Iris pigment epithelial cell (primary cell): ENCODE measurements at places on chromosomes 3 and 15.
A peak's percentile ranks its signal among the peaks of the same experiment; 100 is the strongest.

DNA sequence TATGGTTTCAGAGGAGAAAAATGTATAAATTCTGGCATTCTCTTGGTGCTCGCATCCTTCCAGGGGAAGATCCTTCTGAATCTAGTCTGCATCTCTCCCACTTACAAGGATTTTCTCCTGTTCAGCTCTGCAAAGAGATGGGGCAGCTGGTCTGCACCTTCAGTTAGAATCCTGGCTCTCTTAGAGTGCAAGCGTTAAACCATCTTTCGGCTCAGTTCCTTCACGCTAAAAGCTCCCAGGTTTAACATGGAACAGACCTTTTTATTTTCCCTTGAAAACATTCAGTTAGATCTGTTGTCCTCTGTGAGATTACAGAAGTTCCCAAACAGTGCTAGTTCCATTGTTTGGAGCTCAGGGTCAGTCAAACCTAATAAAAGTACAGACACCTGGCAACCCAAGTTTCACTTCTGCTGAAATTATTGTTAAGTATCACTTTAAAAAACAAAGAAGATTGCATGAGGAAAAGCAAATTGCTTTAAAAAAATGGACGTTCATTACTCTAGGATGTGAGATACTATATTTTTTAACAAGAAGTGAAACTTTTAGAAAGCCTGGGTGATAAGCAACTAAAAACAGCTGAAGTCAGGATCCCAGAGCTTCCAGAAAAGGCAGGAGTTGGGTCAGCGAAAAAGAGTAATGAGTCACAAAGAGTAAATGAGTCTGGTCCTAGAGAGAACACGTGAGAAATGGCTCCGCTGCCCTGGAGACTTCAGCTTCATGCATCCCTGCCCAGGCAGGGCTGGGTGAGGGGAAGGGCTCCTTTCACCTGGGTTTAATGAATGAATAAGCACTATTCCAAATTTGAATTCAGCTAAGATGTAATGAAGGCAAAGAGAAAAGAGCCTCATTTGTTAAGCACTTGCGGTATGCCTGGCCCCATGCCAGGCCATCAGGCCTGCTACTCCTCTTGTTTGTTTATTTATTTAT, 63.3 kb downstream of the ABTB1 start:
- peak; percentile 83 for DNase-seq

DNA sequence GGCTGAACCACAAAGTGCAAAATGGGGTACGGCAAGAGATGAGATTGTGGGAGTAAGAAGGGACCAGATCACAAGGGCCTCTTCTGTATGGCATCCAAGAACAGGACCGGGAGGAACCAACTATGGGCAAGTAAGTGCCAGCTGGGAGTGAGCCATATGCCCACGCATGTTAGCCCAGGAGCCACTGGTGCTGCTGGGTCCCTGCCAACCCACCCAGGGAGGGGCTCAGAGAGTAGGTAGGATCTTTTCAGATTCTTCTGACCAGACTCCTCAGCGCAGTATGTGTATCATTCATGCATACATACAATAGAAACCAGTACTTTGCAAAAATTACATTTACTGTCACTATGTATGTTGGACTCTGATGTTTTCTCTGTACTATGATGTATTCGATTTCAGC, 54.0 kb downstream of the RAB11A start:
- DNase-seq = no peak

- peak; percentile 93 for DNase-seq
These were observed 418.2 kb upstream of the NAALADL2 start for GRCh38 chr3:174440741-174441587.

DNA sequence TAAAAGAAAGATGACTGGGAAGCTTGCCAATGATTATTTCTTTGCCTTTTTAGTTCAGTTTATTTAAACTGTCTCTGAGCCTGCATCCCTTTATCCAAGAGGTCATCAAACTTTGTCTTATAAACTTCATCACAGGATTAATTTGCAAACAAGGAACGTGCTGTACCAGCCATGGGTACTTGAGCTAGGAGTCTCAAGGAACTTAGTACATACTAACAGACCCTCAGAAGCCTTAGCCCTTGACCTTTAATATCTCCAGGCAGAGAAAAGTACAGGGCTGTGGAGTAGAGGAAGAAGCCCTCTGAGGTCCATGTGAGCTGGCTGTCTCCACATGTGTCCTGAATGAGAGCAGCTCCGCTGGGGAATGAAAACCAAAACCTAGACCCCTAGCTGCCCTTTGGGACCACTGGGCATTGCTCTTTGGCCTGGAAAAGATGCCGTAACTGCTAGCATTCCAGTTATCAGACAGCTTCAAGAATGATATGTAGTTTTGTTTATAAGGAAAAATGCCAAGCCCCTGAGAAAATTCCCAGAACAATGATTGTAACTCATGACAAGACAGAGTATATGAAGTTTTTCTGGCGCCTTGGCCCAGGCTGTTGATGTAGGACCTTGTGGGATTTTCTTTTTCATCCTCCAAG, 92.1 kb downstream of the ASB7 start:
- DNase-seq = peak; percentile 17

DNA sequence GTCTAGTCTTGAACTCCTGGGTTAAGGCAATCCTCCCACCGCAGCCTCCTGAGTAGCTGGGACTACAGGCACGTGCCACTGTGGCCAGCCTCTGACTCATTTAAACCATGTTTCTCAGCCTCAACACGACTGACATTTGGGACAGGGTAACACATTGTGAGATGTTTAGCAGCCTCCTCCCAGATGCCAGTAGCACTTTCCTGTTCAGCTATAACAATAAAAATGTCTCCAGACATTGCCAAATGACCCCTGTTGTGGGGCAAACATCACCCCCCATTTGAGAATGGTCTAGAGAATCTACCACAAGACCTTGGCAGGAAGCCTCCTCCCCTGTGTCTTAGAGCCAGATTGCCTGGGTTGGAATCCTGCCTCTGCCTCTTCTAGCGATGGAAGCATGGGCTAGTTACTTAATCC, 8.4 kb downstream of the TMEM40 start:
- peak; percentile 73 for DNase-seq

DNA sequence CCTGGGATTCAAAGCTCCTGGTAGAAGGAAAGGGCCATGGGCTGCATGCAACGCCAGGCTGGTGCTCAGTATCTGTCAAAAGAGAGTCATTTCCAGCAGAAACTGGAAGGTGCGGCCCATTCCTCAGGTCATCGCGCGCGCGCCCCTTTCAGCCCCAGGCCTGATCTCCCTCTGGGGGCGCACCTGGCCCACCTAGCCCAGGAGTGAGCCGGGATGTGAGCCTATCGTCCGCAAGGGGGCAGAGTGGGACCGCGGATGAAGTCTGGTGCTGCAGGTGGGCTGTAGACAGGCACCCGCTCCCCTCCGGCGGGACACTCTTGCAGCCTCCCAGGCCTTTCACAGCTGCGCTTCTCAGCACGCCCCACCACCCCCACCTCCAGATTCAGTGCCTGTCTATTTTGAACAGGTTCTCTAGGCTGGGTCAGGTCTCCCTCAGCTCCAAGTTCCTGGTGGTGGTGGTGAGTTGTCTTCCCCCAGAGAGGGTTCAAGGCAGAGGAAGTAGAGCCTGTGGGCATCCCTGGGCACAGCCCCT, 5.8 kb upstream of the RPL29 start:
- DNase-seq = peak; percentile 38

DNA sequence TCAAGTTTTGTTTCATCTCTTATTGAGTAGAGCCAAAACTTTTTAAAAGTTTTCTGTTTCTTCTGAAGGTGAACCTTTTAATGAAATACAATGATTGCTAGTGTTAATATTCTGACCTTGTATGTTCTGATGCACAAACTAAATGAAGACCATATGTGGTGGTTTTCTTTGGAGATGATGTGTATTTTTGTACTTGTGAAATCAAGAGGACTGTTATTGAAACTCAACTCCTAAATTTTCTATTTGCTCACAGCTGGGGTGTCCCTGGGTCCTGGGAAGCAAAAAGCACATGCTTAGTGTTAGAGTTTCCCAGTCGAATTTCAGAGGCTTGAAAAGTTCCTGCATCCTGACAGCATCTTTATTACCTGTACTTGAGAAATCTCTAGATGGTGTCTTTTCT, 1185.8 kb upstream of the ALCAM start:
- DNase-seq = no peak

GRCh38 chr15:41756198-41756597, 18.1 kb upstream of the MAPKBP1 start:
- DNase-seq = no peak

- DNase-seq = no peak
These were observed 28.5 kb upstream of the POLG start for GRCh38 chr15:89363133-89363532.

DNA sequence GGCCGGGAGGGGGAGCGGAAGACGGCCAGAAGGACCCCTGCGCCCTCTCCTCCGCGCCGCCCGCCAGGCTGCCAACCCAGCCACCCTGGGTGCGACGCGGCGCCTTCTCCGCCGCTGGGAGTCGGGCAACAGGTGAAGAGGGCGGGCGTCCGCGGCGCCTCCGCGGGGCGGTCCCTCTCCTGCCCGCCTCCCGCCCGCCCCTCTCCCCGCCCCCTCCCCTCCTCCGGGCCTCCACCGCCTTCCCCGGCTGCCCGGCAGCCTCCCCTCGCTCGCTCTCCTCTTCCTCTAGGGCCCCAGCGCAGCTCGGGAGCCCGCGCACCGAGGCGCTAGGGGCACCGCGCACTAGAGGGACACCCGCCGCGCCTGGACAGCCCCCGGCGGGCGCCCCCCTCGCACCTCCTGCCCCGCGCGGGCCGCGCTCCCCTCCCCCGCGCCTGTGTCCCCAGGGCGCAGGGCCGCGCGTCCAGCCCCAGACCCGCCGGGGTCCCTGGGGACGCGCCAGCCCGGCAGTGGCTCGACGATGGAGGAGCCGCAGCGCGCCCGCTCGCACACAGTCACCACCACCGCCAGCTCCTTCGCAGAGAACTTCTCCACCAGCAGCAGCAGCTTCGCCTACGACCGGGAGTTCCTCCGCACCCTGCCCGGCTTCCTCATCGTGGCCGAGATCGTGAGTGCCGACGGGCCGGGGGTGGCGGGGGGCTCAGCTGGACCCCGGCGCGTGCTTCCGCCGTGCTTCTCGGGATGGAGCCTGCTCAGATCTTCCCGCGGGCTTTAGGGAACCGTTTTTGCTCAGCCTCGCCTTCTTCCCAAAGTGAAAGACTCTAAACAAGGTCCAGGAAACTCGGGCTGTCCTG, at the start of gene CMTM8:
Gene CMTM8 (plus strand): TSS at position 228 of the 854 bp plus-strand sequence. CDS start 293 bp downstream, at position 521.
- peak; percentile 55 for DNase-seq

DNA sequence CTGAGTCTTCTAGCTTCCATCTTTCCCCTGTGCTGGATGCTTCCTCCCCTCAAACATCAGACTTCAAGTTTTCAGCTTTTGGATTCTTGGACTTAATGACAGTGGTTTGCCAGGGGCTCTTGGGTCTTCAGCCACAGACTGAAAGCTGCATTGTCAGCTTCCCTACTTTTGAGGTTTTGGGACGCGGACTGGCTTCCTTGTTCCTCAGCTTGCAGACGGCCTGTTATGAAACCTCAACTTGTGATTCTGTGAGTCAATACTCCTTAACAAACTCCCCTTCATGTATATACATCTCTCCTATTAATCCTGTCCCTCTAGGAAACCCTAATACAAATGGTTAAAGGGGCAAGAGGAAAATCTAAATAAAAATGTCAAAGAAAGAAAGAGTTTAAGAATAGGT, 100.1 kb downstream of the ABI3BP start:
- peak; percentile 31 for DNase-seq

DNA sequence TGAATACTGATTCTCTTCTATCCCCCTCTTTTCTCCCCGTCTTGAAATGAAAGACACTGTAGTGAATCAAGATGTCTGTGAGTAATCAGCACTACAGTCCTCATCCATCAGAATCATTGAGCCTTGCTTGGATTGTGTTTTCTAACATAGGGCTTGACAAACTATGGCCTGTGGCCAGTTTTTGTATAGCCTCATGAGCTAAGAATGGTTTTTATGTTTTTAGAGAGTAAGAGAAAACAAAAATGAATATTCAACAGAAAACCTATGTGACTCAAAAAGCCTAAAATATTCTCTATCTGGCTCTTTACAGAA, 55.2 kb downstream of the PPM1L start:
- DNase-seq = no peak

DNA sequence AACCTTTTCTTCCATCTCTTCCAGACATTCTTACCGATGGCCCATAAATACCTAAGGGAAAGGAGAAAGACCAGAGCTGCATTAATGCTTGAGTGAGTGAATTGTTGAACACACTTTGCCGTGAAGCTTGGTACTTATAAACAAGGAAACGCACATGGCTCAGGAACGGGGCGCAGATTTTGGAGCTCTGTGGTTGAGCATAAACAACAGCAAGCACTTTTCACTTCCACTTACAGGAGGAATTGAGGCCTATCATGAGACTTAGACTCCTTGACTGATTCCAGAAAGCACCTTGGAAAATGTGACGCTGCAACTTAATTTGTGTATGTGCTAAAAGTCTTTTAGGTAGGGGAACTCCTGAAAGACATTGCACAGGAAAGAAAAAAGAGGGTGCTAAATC, 197.5 kb upstream of the FEZF2 start:
- DNase-seq = no peak

DNA sequence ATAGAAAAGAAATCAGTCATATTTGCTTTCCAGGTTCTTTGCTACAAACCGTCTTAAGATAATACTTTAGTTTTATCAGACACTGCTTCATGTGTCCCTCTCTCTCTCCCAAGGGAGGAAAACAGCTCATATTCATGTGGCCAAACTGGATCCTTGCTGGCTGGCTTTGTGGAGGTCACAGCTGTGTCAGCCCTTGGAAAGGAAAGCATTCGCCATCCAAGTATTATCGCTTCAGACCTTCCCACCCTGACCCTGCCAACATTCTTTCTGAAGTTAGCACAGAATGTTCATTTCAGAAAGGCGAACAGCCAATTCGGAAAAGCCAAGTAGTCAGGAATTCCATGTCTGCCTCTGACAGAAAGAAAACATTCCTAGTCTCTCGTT, 213.6 kb downstream of the FEZF2 start:
- DNase-seq = peak; percentile 70
